ENCODE measurements at places on chromosomes 3 and 15. TPM values are rescaled to one million over a fixed set of nuclear protein-coding genes. Genes with fewer than 3 reads are reported as not detected.

The GHSR gene
- 1.4 TPM for total RNA-seq

The PROS1 gene
- 32.5 TPM for total RNA-seq

The CASR gene
- 1.4 TPM for total RNA-seq

The P2RY1 gene
- 7.0 TPM for total RNA-seq

The GPR62 gene
- not detected for total RNA-seq

DNA sequence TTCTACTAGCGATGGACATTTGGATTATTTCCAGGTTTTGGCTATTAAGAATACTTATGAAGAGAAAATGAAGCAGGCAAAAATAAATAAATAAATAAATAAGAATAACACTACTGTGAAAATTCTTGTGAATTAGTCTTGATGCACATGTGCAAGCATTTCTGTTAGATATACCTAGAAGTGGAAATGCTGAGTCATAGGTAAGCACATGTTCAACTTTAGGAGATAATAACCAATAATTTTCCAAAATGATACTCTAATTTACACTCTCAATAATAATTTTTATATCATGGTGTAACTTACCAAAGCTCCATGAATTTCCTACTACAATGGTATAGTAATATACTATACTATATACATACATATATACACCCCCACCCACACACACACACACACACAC is 23.4 kb downstream of the EMC4 start:
- DNase-seq: no peak

DNA sequence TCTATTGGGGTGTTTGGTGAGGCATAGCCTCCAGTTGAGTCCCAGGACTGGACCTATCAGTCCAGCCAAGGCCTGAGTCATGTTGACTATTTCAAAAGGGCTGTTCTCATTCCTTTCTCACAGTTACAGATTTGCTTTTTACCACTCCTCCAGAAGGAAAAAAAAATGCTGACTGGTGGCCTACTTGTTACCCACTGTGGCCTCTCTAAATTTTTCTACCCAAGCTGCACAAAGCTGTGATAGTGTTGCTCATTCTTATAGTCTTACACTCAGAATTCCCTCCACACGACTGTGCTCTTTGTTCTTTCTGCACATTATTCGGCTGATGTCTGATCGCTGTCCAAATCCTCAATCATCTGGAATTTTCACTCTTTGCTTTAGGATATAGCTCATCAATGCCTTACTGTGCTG is 1142.2 kb downstream of the IGSF11 start:
- DNase-seq: peak; percentile 9

- DNase-seq: no peak
Observed at GRCh38 chr3:189394599-189395121, 222.9 kb downstream of the TPRG1 start.

GRCh38 chr3:121064121-121064520 is 156.1 kb downstream of the STXBP5L start:
- DNase-seq: no peak
